Naive thymus-derived CD8-positive, alpha-beta T cell (primary cell): ENCODE measurements at places on chromosomes 6 and 20.

DNA sequence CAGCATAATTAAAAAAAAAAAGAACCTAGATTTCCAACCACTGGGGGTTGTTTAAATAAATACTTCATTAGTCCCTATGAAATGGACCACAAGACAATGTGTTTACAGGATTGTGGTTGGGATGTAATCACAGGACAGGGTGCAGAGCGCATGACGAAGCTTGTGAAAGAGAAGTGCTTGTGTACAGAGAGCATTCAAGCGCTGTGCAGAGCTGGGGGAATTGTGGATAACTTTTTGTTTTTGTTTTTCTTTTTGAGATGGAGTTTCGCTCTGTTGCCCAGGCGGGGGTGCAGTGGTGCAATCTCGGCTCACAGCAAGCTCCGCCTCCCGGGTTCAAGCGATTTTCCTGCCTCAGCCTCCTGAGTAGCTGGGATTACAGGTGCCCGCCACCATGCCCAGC lies 22.3 kb downstream of the LAMA5 start:
- no peak for DNase-seq

DNA sequence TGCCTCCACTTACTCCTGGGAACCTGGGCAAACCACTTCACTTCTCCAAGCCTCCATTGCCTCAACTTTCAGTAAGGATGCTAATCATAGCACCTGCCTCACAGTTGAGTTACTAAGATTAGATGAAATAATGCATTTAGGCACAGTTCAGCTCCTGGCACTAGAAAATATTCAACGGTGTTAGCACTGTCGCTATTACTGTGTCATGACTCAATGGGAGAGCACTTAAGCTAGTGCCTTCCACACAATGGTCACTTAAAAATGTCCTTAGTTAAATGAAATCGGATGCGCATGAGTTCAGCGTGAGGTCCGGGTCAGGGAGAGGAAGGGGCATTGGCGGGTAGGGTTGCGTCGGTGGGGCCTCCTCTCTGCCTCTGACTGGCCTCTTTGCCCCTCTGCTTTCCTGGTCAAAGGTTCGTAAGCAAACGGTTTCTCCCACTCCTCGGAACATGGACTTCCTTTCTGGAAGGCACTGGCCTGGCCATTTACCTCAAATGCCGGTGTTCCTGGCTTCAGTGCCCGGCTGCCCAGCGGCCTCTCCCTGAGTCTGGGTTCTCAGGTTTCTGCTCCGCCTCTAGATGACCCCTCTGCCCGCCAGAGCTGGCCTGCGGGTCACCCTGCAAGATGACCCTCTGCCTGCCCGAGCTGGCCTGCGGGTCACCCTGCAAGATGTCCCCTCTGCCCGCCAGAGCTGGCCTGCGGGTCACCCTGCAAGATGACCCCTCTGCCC lies 123.8 kb upstream of the QKI start:
- no peak for DNase-seq

DNA sequence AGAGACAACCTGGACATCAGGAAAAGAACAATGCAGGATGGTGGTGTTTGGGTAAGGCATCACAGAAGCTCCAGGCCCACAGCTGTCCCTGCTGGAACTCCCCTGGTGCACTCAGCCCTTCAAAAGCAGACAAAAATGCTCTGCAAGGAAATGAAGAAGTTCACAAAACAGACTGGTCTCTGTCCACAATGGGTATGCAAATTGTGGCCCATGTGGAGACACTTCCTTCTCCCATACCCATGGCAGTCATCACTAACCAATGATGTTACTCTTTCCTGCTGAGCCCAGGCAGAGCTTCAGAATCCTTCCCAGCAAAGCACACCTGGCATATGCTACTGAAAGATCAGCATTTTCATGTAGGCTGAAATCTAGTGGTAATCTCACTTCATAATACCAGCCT lies 42.6 kb upstream of the PXDC1 start:
- DNase-seq, result no peak

DNA sequence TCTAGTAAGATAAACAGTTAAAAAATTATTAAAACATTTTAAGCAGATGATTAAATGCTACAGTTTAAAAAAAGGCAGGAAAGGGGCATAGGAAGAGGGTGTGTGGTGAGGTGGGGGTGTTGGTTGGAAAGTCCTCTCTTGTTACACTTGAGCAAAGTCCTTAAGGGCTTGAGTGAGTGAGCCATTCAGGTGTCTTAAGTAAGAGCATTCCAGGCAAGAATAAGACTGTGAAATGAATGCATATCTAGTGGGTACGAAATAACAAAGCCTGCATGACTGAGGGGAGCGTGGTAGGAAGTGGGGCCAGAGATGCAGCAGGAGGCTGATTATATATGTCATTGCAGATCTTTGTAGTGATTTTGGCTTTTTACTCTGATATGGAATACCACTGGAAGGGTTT lies 5.1 kb downstream of the CDKAL1 start:
- DNase-seq, result no peak
